ENCODE measurements at places on chromosomes 5 and 9.

GRCh38 chr9:107246259-107247254 lies 36.5 kb upstream of the RAD23B start:
- DNase-seq: no peak

DNA sequence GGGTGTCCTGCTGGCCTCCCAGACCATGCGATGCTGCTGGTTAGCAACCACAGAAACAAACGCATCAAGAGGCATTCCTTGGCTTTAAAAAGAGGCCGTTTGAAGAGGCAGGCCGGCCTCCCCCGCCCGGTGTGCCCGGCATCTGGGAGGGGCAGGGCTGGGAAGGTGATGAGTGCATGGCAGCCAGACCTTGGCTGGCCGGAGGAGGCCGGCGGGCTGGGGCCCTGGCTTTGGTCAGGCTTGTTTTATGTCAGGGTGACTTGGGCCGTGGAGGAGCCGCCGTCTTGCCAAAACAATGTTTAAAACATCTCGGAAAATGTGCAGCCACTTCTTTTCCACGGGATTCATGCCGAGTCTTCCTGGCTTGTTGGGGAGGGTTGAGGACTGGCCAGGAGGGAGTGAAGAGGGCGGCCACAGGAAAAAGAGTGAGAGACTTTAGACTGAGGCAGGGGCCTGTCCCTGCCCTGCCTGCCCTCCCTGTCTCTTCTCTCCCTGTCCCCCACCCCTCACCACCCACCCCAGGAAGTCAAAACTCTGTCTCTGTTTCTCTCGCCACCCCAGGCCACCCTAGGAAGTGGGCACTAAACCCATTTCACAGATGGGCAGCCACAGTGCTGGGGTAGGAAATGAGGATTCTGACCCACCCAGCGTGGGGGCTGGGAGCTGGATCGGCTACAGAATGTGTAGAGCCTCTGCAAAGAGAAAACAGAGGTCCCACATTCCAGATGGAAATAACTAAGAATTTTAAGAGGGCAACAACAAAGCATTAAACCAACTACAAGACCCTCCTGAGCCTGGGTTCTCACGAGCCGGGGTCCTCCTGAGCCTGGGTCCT lies 143.0 kb downstream of the RXRA start:
- no peak for DNase-seq

GRCh38 chr9:91395553-91396471 lies 27.8 kb downstream of the NFIL3 start:
- DNase-seq: no peak

DNA sequence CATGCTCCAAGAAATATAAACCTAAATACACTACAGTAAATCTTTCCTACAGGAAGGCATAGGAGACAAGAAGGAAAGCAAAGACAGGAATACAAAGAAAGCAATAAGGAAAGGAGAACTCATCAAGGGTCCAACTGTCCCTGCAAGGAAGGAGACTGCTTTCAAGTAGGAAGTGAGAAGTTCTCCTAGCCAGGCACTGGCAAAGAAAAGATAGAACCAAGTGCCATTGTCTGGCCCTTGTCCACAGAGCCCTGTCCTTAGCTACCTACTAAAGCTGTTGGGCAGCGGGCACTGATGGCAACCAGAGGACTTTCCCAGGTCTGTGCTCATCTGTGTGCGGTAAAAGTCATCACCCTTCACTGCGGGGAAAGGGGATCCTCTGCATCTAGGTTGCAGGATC lies 108.2 kb downstream of the KLHL3 start:
- DNase-seq: no peak

DNA sequence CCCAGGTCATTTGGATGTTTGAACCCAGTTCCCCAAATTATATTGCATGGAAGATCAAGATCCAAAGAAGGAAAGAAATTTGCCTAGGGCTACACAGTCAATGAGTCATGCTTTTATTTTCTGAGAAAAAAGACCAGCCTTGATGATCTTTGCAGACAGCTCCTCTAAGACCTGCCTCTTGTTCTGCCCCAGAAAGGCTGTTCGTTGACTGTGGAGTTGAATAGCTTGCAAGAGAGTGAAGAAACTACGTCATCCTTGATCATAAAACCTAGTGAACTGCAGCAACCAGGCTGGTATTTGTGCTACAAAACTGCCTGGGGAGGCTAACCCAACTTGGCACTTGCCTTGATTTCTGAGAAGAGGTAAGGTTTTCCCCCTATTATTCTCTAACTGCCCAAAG lies 263.9 kb downstream of the PAPPA start:
- no peak for DNase-seq

GRCh38 chr9:127495884-127496555 lies 44.7 kb downstream of the LRSAM1 start:
- no peak for DNase-seq

- no peak for DNase-seq
Measured at GRCh38 chr9:22731786-22732185, 285.2 kb downstream of the DMRTA1 start.

GRCh38 chr5:112914584-112914983 lies 7.4 kb downstream of the REEP5 start:
- DNase-seq: no peak

DNA sequence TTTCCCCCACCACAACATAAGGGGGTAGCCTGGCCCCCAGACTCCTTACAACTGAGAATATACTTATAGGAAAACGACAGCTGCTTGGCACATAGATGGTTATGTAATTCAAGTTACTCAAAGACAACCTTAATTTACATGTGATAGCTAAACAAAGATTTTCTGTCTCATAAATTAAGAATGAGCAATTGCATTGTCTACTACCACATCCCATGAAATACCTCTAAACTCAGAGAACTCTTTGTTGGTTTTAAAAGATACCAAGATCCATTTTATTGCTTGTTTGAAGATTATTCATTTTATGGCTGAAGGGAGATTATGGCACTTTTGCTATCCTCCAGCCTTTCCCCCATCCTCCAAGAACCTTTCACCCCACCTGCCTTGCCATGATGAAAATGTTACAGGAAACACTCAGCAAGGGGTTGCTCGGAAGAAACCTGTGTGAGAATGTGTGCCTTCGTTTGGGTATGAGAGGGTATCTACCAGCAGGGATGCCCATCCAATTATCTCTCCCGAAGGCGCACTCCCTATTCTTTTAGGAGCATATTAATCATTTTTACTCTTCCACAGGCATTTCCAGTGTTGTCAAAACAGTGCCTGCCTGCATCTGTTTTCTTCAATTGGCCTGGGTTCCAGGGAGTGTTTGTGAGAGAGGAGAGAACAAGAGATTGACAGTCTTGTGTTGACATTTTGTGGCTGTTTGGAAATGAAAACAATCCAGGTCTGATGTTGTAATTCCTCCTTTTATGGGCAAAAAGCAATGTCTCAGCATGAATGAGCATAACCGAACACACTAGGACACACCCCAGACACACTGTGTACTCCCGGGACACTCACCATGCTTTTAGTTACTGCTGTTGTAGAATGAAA lies 208.0 kb upstream of the ANKRD55 start:
- DNase-seq: no peak

GRCh38 chr5:144086295-144086694 lies 84.2 kb downstream of the YIPF5 start:
- no peak for DNase-seq

DNA sequence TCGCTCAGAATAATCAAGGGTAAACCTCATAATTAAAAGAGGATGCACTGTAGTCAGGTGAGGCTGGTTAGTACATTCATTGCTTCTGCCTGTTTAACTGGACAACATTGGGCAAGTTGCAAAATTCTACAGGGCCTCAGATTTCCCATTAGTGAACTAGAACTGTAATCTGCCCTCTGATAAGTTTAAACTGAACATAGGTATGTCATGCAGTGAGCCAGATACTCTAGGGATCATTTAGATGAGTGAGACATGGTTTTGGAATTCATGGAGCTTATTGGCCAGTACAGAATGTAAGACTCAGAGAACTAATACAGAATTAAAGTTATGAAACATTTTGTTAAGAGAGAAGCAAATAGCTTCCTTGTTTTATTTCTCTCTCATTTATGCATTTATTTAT lies 35.9 kb downstream of the RNF44 start:
- DNase-seq: no peak

- no peak for DNase-seq
Measured at GRCh38 chr9:71676460-71676859, 91.9 kb downstream of the CEMIP2 start.

DNA sequence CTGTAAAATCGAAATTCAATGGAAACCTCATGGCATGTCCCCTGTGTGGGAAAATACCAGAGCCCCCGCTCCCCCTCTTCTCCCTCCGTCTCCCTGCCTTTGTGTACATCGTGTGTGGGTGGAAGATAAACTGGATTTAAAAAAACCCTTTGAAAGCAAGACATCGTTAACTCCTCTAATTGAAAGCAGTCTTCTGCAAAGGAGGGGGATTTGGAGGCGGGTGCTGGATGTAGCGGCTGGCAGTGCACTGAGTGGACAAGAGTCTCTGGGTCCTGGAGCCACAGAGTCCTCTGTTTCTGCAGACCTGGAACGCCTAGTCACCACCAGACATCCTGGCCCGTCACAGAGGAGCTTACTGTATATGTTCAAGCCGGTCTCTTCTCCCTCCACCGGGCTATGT lies 169.4 kb downstream of the PAPPA start:
- no peak for DNase-seq

DNA sequence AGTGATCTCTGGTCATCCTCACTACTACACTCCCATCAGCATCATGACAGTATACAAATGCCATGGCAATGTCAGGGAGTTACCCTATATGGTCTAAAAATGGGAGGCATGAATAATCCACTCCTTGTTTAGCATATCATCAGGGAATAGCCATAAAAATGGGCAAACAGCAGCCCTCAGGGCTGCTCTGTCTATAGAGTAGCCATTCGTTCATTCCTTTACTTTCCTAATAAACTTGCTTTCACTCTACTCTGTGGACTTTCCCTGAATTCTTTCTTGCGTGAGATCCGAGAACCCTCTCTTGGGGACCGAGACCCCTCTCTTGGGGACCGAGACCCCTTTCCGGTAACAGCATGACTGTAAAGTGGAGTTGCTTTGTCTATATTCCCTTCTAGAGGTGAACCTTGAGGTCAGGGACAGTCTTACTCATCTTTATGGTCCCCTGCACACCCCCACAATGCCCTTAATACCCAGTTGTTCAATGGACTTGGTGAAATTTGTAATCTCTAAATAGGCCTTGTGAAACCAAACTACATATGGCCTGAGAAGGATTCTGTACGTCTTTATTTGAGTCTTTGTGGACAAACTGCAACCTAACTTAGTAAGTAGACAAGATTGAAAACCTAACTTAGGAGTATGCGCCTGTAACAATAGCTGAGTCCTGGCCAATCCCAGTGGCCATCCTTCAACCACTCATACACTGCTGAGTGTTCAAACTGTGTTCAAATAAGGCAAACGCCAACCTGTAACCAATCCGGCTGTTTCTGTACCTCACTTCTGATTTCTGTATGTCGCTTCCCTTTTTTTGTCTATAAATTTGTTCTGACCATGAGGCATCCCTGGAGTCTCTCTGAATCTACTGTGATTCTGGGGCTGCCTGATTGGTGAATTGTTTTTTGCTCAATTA lies 32.3 kb upstream of the UBTD2 start:
- DNase-seq: no peak

GRCh38 chr9:129068990-129069861 lies 11.7 kb upstream of the DOLPP1 start:
- DNase-seq: peak; percentile 68

DNA sequence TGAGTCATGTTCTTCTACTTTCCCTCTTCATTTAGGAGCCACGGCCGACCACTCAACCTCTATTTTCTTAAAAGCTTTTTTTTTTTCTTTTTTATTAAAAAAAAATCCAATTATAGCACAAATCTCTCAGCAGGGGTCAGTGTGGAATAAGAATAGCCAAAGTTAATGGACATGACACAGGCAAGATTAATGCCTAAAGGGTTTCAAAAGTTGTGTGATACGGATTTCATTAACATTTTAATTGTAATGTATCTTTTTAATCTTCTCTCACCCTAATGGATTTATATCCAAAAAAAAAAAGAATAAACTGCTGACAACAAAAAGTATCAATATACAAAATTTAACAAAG lies 5.4 kb downstream of the NACC2 start:
- DNase-seq: no peak

DNA sequence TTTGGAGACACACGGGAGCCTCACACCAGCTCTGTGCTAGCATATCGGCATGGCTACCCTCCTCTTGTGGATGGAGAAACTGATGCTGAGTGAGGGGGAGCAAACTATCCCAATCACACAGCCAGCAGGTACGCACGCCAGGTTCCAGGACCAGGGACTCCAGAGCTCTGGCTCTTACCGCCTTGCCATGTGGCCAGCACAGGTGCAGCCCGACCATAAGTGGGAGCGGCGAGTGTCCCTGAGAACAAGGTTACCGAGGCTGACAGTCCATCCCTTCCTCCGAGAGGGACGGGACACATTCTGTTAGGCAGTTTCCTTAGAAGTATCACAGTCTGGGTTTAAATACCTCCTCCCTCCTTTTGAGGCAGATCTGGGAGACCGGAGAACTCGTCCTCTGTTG lies 86.0 kb downstream of the PAX5 start:
- DNase-seq: no peak

GRCh38 chr5:178785999-178786398 lies 55.5 kb upstream of the ZNF354A start:
- DNase-seq: no peak

DNA sequence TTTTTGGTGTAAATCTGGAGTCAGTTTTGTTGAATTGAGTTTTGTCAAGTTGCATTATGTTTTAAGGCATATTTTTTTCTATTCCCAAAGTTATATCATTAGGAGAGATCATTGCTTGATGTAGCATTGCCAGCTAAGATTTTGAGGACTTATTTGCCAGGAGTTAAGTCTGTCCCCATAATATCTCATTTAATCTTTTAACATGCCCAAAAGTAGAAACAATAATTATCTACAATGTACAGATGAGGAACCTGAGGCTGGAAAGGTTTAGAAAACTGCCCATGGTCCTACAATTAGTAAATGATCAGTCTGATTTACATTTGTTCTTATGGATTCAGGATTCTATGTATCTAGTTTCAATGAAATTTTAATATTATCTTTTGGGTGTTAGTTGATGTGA lies 4.7 kb downstream of the NIPBL start:
- DNase-seq: no peak

- DNase-seq: no peak
Measured at GRCh38 chr9:95623640-95624039, 106.9 kb upstream of the PTCH1 start.

DNA sequence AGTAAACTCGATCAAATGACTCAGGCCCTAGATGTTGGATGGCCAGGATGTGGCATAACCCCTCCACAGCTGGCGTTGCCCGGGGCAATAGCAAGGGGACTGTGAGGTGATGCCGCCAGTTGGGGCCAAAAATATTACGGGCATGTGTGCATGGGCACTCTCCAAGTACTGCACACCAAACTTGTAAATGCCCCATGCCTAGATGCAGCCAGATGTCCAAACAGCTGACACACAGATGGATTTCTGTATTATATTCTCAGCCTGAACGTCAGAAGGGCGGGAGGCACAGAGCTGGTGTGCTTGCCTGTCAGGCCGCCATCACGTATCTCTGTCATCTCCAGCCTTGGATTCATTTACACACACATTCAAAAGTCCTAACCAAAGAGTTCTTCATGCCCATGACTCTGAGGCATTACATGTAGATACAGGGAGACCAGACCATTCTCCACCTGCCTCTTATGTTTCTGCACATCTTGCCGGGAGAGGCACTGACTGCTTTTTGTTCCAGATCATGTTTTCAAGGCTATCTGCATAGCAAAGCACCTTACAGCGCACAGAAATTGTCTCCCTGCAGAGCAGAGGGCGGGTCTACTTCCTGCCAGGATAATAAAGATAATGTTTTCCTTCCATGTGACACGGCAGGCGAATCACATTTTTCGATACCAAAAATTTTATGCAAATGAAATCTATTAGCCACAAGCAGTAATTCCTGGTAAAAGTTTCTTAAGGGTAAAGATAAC lies 200.9 kb upstream of the ADAMTS16 start:
- DNase-seq: no peak
